Activated naive CD8-positive, alpha-beta T cell treated with anti-CD3 and anti-CD28 coated beads for 36 hours (primary cell): ENCODE measurements at places on chromosomes 1 and 21. TPM values are rescaled to one million over a fixed set of nuclear protein-coding genes. Genes with fewer than 3 reads are reported as not detected.

DNA sequence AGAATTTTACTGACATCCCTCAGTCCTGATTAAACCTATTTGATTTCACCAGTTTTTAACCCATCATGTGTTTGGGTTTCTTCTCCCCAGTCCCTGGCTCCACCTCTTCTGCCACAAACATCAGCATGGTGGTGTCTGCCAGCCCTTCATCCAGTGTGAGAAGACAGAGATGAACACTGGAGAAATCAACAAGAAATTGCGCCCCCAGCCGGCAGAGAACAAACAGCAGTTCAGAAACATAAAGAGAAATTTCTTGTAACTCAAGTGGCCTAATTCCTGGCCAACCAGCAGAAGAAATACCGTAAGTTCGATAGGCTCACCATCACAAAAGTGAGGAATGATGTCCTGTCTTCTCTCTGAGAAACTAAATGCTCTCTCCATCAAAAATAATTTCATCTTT, 18.3 kb downstream of the S100A11 start:
- no peaks in the 10 kb centered on the region for H3K36me3 ChIP-seq
- H3K27ac ChIP-seq = no peak overlapping the region
- H3K27me3 ChIP-seq = peaks cover 14% of the 10 kb centered on the region
- H3K4me1 ChIP-seq = peaks cover 2% of the 10 kb centered on the region
- DNase-seq = no peak
- H3K4me3 ChIP-seq = no peak overlapping the region

DNA sequence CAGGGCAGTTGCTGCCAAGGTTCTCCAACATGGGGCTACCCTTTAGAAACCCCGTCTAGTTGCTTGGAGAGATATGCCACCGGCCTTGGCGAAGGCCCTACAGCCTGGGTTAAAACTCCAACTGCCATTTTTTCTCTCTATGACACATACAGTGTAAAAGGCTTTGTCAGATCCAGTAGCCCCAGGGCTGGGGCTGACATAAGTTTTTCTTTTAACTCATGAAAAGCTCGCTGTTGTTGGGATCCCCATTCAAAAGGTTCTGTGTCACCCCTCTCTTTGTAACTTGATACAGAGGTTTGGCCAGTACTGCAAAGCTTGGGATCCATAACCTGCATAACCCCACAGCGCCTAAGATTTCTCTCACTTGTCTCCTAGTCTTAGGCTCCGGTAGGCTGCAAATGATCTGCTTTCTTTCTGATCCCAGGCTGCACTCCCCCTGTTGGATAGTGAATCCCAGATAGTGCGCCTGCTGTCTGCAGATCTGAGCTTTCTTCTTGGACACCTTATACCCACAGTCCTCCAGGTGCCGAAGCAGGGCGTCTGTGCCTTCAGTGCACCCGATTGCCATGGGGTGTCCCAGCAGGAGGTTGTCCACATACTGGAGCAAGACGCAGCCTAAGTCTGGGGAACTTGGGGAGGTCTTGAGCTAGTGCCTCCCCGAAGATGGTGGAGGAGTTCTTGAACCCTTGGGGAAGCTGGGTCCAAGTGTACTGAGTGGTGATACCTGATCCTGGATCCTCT, 406.2 kb downstream of the TGFB2 start:
- H3K36me3 ChIP-seq = no peaks in the 10 kb centered on the region
- no peaks in the 10 kb centered on the region for H3K4me1 ChIP-seq
- H3K27me3 ChIP-seq = no peaks in the 10 kb centered on the region
- no peak overlapping the region for H3K4me3 ChIP-seq
- no peak overlapping the region for H3K27ac ChIP-seq
- no peak for DNase-seq

The GRIK3 gene
- not detected for total RNA-seq

DNA sequence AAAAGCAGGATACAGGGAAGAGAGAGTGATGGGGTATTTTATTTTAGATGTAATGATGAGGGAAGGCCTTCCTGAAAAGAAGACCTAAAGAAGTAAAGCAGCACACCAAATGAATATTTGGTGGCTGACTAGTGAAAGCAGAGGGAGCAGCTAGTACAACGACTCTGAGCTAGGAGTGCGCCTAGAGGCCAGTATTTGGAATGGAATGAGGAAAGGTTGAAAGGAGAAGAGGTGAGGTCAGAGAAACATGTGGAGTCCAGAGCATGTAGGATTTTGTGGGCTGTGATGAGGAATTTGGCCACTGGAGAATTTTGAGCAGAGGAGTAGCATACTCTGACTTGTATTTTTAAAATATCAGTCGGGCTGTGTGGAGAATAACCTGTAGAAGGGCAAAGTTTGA, 11.8 kb upstream of the RPL5 start:
- DNase-seq = no peak
- H3K4me1 ChIP-seq = no peaks in the 10 kb centered on the region
- no peak overlapping the region for H3K4me3 ChIP-seq

DNA sequence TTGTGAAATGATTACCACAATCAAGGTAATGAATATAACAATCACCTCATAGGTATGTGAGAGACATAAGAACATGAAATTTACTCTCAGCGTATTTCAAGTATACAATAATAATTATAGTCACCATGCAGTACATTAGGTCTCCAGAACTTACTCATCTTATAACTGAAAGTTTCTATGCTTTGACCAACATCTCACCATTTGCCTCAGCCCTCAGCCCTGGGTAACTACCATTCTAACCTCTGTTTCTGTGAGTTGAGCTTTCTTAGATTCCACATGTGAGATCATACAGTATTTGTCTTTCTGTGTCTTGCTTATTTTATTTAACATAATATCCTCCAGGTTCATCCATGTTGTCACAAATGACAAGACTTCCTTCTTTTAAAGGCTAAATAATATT, 57.3 kb downstream of the AGO3 start:
- H3K27ac ChIP-seq = no peak overlapping the region
- H3K36me3 ChIP-seq = peaks cover 5% of the 10 kb centered on the region
- DNase-seq = no peak
- H3K4me1 ChIP-seq = no peaks in the 10 kb centered on the region
- H3K27me3 ChIP-seq = no peaks in the 10 kb centered on the region

DNA sequence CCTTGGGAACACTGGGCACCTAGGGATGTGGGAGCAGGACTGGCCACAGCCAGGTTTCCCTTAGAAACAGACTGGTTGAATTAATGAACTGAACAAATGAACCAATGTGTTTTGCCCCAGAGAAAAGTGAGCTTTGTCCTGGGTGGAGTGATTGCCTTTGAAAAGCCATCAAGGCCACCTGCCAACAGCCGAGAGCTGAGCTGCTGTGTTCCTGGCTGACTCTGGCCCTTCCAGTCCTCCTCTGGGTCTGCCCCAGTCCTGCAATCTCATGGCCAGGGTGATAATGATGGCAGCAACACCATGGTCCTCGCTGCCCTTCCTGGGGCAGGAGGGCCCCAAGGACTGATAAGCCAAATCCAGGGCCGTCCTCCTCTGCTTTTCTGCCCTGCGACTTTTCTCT, 18.2 kb upstream of the GJA9 start:
- no peaks in the 10 kb centered on the region for H3K4me1 ChIP-seq
- no peak for DNase-seq
- no peak overlapping the region for H3K27ac ChIP-seq
- no peaks in the 10 kb centered on the region for H3K27me3 ChIP-seq

GRCh38 chr1:101338714-101339430, 102.1 kb downstream of the S1PR1 start:
- H3K4me1 ChIP-seq = peaks cover 13% of the 10 kb centered on the region
- peak; percentile 11 for DNase-seq
- H3K4me3 ChIP-seq = no peak overlapping the region

DNA sequence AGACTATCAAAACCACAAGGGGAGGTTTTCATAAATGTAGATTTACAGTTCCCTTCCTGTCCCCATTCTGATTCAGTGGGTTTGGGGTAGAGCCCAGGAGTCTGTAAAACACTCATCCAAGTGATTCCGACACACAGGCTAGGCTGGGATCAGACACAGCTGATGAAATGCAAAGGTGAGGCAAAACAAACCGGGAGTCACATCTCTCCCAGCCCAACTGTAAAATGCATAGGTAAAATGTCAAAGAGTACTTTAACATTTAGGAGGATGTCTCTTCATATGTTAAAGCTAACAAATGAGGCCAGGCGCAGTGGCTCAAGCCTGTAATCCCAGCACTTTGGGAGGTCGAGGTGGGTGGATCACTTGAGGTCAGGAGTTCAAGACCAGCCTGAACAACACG, 45.0 kb downstream of the ZNF281 start:
- no peak overlapping the region for H3K27ac ChIP-seq
- peaks cover 4% of the 10 kb centered on the region for H3K36me3 ChIP-seq
- no peak overlapping the region for H3K4me3 ChIP-seq
- H3K4me1 ChIP-seq = no peaks in the 10 kb centered on the region

DNA sequence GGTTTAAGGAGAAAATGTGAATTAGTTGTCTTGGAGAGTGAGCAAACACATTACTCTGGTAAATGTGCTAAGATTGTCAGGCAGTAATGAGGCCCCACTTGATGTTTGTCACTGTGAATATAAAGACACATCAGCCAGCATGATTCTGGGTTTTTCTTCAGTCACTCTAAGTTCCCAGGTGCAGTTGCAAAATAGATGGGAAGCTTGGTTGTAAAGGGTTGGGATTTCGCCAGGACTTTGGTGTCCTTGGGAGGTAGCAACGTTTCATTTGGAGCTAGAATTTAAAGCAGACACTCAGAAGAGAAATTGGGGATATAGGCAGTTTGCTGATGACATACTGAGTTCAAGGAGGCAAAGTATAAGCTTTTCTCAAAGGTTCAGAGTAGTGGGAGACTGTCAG, 154.3 kb downstream of the MAST2 start:
- H3K36me3 ChIP-seq = peaks cover 14% of the 10 kb centered on the region
- DNase-seq = no peak
